ENCODE measurements at places on chromosomes 16 and 17. TPM values are rescaled to one million over a fixed set of nuclear protein-coding genes. Genes with fewer than 3 reads are reported as not detected.

DNA sequence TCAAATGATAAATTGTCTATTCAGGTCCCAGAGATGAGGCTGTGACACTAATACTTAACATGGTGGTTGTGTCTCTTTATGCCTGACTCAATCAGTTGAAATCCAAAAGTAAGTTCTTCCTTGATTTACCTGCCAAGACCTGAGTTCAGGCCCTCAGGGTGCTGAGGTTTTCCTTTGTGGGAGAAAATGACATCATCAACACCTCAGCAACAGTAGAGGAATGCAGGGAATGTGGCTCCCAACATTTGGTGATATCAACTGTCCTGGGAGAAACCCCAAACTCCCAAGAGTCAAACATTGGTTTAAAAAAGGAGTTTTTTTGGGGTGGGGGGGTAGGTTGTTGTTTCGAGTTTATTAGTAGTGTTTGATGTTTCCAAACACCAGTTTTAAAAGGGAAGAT lies 14.7 kb downstream of the RNF43 start:
- DNase-seq: no peak

- DNase-seq: no peak
These were observed 3.3 kb downstream of the HOXB2 start for GRCh38 chr17:48541577-48542113.

DNA sequence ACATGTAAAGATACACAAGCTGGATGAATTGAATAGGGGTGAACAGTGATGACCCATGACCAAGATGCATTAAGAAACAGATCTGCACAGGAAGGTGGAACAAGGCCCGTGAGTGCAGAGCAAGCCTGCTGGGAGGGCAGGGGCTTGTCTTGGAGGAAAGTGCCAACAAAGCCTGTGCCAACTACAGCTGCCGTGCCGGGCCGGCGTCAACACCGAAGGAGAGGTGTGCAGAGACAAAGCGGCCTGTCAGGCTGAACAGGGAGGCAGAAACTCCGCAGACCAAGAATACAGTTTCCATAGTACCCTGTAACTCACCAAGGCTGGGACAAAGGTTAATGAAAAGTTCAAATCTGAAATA lies 46.7 kb downstream of the ANKRD11 start:
- DNase-seq: no peak

- no peak for DNase-seq
These were observed 578.2 kb downstream of the TOX3 start for GRCh38 chr16:51968749-51969148.

- DNase-seq: no peak
These were observed 389.0 kb upstream of the CDH11 start for GRCh38 chr16:65510850-65511249.

- no peak for DNase-seq
These were observed 25.2 kb upstream of the GSE1 start for GRCh38 chr16:85587762-85588556.

GRCh38 chr16:26344240-26344776 lies 652.5 kb downstream of the HS3ST4 start:
- DNase-seq: no peak

DNA sequence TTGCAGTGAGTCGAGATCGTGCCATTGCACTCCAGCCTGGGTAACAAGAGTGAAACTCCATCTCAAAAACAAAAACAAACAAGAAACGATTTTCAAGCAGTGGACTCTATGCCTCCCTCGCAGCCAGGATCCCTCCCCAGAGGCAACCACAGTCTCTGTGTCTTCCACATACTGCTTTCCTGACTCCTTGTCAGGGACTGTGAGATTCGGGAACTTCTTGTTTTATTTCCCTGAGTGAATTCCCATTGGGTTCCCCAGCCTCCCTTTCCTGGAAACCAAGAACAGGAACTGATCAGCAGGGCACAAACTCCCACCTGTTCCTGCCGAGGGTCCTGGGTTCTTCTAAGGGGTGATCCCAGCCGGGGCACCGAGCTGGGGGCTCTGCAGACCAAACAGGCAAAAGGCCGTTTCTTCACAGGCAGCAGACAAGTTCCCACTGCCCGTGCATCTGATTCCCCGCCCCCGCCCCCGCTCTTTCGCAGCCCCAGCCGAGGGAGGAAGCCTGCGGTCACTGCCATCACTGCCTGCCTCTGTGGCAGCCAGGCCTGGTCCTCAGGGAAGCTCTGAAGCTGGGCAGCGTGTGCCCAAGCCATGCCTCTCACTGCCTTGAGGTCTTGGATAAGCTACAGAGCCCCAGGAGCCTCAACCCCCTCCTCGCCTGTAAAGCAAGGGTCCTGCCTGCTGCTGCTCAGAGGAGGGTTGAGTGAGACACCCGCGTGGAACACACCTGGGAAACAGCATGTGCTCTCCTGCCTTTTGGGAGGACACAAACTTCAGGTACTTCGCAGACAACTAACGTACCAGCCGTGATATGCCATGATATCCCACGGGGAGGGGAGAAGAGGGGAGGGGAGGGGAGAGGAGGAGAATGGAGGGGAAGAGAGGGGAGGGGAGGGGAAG lies 5.5 kb upstream of the PIEZO1 start:
- DNase-seq: no peak

DNA sequence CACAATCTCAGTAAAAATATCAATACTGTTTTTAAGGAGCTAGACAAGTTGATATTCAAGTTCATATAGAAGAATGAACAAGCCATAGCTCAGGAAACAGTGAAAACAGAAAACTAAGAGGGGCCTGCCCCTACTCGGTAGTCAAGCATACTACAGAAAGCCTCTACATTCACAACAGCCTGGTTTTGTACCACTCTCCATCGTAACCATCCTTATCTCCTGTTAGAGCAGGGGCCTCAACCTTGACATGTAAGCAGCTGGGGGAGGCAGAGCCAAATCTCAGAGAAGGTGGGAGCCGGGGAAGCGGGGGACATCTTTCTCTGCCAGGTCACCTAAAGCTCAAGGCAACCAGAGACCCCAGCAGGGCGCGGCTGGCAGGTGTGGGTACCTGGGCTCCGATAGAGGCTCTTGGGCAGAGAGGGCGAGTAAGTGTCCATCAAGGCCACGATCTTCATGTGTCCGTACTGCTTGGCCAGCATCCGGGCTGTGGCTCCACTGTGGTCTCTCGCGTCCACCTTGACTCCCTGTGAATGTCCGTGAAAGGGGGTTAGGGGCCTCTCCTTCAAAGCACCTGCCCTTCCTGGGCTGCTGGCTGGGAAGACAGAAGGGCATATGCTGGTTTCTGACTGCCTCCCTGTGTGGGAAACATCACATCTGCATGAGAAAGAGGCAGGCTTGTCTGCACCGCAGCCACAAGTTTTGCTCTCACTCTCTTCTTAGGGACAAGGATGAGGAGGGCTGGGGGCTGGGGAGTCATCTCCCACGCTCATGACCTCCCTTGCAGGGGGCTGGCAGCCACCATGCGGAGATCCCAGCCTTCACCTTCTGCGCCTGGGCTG lies 20.2 kb downstream of the ANKS3 start:
- no peak for DNase-seq

DNA sequence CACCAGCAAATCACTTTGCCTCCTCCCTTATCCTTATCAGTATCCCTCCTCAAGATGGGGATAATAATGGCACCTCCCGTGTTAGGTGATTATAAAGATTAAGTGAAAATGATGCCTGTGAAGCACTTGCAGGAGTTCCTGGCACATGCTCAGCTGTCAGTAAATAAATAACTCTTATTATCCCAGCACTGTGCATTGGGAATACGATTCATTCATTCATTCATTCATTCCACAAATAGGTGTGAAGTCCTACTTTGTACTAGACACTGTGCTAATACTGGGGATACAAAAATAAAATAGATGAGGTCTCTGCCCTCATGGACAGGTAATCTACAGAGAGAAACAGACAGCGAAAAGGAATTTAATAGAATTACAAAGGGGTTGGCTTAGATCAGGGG lies 2.0 kb downstream of the XYLT2 start:
- no peak for DNase-seq

DNA sequence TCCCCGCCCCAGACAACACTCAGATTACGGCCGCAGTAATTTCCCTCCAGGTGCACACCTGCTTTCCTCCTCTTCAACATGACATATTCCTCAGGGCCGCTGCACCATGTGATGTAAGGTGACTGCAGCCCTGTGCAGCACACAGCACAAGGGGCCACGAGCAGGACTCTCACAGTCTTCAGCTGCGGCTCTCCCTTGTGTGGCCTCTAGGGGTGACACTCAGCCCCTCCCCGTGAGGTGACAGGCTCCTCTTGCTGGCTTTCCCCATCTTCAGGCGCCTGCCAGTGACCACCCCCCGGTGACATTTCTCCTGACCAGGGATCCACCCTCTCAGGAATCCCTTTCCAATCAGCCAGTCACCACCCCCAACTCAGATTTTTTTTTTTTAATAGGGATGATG lies 31.3 kb upstream of the ABCC3 start:
- DNase-seq: no peak

TEKT1 gene
- not detected for total RNA-seq

ENO3 gene
- 1.3 TPM for total RNA-seq

BAHCC1 gene
- 2.8 TPM for total RNA-seq

ODAD4 gene
- total RNA-seq: 0.13 TPM
